ENCODE measurements at places on chromosomes 6 and 20. TPM values are rescaled to one million over a fixed set of nuclear protein-coding genes. Genes with fewer than 3 reads are reported as not detected.

GRCh38 chr20:53302695-53303412 lies 290.8 kb downstream of the ZNF217 start:
- no peak overlapping the region for H3K4me3 ChIP-seq
- H3K4me1 ChIP-seq: no peaks in the 10 kb centered on the region

GRCh38 chr6:86215323-86215722 lies 572.6 kb upstream of the SYNCRIP start:
- no peaks in the 10 kb centered on the region for H3K36me3 ChIP-seq
- H3K4me1 ChIP-seq: no peaks in the 10 kb centered on the region
- no peak for DNase-seq

DNA sequence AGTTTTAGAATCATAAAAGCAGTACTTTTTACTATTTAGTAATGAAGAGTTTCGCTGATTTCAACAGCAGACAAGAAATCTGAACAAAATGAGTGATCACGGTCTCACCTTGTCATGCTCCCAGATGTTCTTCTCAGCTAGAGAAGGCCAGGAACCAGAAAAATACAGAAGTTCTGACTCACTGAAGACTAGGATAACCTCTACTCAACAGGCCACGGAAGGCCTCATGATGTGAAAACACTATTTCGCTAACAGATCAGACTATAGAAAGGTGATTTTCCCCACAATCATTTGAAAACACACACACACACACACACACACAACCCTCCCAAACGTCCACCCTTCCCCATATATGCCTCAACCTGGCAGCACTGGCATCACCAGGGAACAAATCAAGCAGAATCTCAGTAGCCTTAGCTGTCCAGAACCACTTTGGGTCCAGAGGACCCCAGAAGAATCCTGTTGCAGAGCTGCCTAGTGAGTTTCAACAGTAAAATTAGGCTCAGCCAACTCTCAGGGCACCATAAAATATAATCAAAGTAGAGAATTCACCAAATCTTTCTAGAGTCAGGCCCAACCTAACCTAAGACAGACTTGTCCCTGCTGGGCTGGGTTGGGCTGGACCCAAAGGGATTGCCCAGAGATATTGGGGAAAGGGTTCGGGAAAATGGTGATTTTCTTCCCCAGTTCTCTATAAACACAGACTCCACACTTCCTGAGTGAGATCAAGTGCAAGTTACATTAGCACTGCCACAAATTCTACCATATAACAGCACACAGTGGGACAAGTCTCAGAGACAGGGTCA lies 7.9 kb downstream of the EXOC2 start:
- DNase-seq: peak; percentile 63
- no peaks in the 10 kb centered on the region for H3K27me3 ChIP-seq
- no peak overlapping the region for H3K4me3 ChIP-seq
- H3K27ac ChIP-seq: peak overlapping the region; percentile 23
- peaks cover 13% of the 10 kb centered on the region for H3K4me1 ChIP-seq
- H3K36me3 ChIP-seq: peaks cover 2% of the 10 kb centered on the region

GRCh38 chr20:34546751-34547181 lies 11.8 kb upstream of the MAP1LC3A start:
- H3K27me3 ChIP-seq: no peaks in the 10 kb centered on the region
- no peak overlapping the region for H3K4me3 ChIP-seq
- no peak overlapping the region for H3K27ac ChIP-seq
- H3K36me3 ChIP-seq: peaks cover 4% of the 10 kb centered on the region

DNA sequence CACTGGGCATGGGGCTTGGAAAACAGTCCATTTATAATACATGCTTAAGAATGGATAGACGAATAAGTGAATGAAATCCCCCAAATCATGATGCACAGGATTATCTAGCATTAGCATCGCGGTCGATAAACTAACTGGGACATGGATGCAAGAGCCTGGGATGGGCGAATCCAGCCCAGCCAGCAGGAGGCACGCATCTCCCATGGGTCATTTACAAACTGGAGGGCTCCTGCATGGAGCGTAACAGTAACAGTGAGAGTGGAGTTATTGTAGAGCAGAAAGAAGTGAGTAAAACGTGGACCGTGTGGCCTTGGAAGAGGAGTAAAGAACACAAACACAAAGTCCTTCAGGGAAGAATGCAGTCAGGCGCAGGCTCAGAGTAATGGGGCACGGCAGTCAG lies 136.5 kb downstream of the AGPAT4 start:
- H3K4me3 ChIP-seq: no peak overlapping the region
- no peaks in the 10 kb centered on the region for H3K27me3 ChIP-seq
- no peak overlapping the region for H3K27ac ChIP-seq
- H3K4me1 ChIP-seq: 0 out of 2 replicates have a peak, but pooled peaks cover 1% of the 10 kb centered on the region

- no peaks in the 10 kb centered on the region for H3K4me1 ChIP-seq
- no peaks in the 10 kb centered on the region for H3K36me3 ChIP-seq
- no peak overlapping the region for H3K4me3 ChIP-seq
- H3K27ac ChIP-seq: no peak overlapping the region
- DNase-seq: no peak
- no peaks in the 10 kb centered on the region for H3K27me3 ChIP-seq
Observed at GRCh38 chr20:61649860-61650162, 397.8 kb downstream of the CDH4 start.

HINT3 gene
- total RNA-seq: 6.5 TPM

SASH1 gene
- total RNA-seq: 16.5 TPM

TUBE1 gene
- 10.0 TPM for total RNA-seq

RIMS1 gene
- total RNA-seq: 3.3 TPM
